ENCODE measurements at places on chromosomes 4 and X.

GRCh38 chr4:4843635-4844291 is 15.7 kb upstream of the MSX1 start:
- DNase-seq, result no peak

GRCh38 chrX:40298572-40299479 is 201.1 kb upstream of the BCOR start:
- DNase-seq, result no peak

- no peak for DNase-seq
Measured at GRCh38 chrX:65688403-65688871, 21.0 kb downstream of the MSN start.

GRCh38 chr4:11441194-11441556 is 12.5 kb upstream of the HS3ST1 start:
- no peak for DNase-seq

- no peak for DNase-seq
Measured at GRCh38 chrX:1325515-1326116, 11.0 kb upstream of the IL3RA start.

GRCh38 chr4:152925851-152926250 is 10.3 kb upstream of the FHDC1 start:
- DNase-seq, result no peak

DNA sequence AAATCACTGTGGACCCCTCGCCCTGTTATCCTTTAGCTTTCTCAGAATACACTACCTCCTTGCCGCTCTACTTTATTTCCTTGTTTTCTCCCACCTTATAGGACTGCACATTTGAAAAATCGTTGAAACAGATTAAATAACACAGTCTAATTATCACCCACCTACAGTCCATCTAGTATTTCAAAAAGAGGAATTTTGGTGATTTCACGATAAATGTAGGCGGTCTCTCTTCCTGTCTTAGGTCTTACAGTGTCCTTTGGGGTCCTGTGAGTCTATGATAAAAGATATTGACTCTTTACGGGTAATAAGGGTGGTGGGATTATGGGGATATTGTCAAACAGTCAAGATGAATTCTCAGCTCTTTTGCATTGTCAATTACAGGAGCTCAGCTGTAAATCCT is 2.4 kb upstream of the TBL1X start:
- DNase-seq, result no peak

DNA sequence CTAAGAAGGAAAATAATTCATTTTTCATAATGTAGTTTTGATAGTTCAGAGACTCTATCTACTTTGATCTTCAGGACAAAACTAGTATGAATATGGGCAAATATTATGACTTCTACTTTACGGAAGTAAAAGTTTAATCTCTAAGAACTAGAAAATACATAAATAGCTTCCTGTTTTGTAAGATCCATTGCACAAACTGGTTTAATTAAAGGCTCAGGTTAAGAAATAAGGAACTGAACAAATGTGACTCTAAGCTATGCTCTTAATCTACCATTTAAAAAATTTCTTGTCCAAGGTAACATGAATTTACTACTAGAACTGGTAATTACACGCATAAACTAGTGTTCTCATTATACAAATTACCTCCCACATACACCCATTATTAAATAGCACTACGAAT is 360.6 kb downstream of the INPP4B start:
- DNase-seq, result no peak

DNA sequence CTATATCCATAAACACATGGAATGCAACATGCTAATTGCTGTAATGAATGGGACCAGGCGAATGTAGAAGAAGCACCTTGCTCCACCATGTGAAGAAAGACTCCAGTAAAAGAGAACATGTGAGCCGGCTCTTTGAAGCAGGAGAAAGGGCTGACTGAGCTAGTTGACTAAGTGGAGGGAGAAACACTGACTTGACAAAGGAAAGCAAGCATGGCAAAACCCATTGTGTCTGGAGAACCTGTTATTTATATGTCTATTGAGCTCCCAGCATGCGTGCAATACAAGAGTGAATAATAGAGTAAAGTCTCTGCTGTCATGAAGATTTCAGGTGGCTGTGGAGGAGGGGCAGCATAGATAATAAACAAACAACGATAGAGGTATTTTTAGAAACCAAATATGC is 559.9 kb downstream of the RAB28 start:
- DNase-seq, result no peak

DNA sequence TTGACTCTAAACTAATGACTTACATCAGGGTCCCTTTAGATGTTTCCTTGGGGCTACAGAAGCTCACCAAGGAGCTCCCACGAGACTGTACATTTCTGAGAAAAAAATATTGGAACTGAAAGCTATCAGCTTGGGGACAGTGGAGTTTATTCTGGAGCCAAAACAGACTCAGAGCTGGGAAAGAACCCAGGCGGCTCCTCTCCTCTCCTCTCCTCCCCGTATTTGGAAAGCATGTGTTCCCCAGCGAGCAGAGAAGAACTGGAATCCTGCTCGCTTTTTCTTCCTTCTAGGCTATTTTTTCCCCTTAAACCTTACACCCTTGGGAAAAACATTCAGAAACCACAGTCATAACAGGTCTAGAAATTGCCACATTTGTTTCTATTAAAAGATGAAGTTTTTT is 4.3 kb upstream of the MAP7D3 start:
- no peak for DNase-seq

GRCh38 chr4:123043013-123043412 is 120.6 kb upstream of the NUDT6 start:
- no peak for DNase-seq

GRCh38 chr4:145736241-145736831 is 56.4 kb downstream of the C4orf51 start:
- DNase-seq, result no peak

GRCh38 chr4:12041828-12042227 is 613.1 kb upstream of the HS3ST1 start:
- DNase-seq, result no peak

DNA sequence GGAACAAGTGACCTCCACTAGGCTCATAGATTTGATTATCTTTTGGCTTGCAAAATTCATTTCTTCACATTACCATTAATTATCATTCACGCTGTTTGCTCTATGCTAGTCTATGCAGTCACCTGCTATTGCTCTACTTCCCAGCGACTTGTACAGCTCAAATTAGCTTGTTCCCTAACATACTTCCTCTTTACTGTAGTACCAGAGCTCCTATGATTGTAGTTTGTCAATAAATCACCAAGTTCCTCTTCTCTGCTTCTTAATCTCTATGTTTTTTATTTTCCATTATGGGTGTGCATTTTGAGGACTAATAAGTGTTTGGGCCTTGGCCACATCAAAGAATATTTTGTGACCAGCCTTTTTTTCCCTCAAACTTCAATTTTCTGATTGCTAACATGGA is 6.2 kb upstream of the GSPT2 start:
- no peak for DNase-seq

DNA sequence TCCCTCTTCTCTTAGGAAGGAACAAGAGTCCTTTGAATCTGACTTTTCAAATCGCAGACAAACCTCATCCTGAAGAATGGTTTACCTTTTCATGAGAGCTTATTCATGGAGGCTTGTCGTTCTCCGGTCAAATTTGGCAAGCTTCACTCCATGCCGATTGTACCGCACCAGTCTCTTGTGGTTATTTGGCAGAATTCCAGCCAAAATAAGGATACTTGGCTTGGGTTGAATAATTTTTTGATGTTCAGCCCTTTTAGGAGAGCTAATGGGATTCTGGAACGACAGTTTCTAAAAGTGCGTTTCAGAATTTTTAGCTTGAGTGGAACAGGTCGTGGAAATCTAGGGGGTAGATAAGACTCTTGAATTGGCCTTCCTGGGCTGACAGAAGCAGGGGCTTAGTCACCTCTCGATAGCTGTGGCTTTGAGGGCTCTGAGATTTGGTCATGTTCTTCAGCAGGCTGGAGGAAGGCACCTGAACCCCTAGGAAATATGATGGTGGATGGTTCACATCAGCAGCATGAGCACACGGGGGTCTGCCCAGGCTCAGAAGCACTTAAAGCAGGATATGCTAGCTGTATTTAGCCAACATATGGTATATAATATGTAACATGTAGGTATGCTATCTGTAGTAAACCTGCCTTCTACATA is 1.5 kb downstream of the KLHL2 start:
- no peak for DNase-seq

DNA sequence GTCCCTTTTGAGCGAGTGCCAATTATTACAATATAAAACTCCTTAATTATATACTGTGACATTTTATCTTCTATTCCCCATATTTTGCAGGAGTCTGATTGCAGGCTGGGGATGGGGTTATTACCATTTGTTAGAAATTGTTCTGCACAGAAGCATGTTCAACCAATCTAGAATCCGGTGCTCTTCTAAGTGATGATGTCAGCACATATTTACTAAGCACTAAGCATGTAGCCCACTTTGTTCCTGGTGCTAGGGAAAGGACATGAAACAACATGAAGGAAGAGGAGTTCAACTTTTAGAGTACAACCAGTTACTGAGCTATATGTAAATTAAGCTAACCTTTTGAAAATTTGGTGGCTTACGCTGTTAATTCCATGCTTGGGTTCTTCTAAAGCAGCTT is 52.8 kb upstream of the IL1RAPL2 start:
- DNase-seq, result no peak

- no peak for DNase-seq
Measured at GRCh38 chr4:174553828-174554227, 31.5 kb upstream of the HPGD start.

- no peak for DNase-seq
Measured at GRCh38 chr4:177220376-177220775, 89.3 kb upstream of the NEIL3 start.

- no peak for DNase-seq
Measured at GRCh38 chrX:130262231-130262630, 6.5 kb downstream of the ZNF280C start.

DNA sequence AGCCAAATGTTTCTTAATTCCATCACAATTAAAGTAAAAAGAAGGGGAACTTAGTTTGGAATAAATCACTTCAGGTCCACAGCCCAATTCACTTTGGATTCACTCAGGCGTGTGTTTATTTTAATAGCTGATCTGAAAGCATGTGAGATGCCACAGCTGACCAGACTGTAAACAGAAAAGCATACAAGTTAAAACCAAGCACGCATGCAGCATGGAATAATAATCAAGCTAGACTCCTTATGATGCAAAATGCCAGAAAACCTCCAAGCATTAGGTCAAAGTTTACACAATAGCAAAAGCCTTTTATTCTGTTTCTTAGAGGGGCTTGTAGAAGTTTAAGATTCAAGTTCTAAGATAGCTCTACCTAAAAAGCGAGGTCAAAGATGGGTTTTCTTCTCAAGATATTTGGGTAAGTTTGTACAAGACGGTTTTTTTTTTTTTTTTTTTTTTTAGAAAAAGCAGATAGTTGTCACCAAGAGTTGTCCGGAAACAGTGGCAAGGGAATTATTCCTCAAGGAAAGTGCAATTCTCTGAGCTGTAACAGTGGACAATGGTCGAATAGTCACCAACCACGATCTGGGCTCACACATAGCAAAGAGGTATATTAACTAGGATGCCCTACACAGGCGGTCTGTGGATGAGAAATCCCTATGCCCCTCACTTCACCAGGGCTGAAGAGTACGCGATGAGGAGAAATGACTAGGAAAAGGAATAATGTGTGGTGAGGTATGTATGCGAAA is 763 bp upstream of the PRRG1 start:
- no peak for DNase-seq

DNA sequence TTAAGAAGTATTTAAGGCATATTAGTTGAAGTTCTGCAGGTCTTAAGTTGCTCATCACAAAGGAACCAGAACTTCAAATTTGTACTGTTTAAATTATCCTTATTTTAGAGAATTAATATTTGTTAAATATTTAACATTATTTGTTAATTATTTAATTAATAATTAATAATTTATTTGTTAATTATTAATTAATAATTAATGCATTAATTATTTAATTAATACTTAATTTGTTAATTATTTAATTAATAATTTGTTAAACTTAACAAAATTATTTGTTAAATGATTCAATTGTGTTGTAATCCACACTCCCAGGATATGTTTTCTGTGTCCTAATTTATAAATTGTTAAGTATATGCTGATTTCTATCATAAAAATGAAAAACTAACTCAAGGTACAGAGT is 129.4 kb downstream of the GLRA3 start:
- DNase-seq, result no peak

DNA sequence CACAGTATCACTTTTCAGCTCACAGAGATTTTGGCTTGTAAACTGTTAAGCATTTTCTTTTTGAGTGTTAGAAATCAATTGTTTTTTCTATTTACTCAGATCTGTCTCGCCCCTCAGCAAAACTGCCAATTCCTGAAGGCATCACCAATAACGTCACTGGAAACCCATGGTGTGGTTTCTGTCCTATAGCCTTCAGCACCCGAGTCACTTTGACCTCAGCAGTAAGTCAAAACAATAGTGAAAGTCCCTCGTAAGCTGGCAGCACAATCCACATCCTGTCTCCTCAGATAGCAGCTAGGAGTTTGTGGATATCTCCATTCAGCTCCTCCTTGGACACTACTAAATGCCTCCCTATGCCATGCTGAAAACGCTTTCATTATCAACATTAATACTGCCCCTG is 1787.4 kb upstream of the ADGRL3 start:
- DNase-seq, result no peak

GRCh38 chr4:113968473-113968872 is 11.0 kb downstream of the ARSJ start:
- no peak for DNase-seq

- no peak for DNase-seq
Measured at GRCh38 chr4:70651864-70652506, 14.3 kb downstream of the JCHAIN start.

All from naive B cell (primary cell).